ENCODE measurements at places on chromosomes 6 and 20.

DNA sequence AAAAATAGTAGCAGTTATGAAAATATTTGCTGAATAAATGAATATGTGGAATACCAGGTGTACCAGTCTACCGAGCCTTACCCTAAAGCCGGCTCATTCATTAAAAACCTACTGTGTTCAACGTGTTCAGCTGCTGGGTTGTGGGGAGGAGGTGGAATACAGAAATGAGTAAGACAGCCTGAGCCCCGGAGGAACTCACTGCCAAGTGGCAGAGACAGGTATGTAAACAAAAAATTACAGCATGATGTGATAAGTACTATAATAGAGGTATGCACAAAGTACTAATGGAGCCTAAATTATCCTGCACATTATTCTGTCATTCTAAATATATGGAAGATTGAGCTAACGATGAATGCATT is 6.8 kb upstream of the ADTRP start:
- no peak for DNase-seq

DNA sequence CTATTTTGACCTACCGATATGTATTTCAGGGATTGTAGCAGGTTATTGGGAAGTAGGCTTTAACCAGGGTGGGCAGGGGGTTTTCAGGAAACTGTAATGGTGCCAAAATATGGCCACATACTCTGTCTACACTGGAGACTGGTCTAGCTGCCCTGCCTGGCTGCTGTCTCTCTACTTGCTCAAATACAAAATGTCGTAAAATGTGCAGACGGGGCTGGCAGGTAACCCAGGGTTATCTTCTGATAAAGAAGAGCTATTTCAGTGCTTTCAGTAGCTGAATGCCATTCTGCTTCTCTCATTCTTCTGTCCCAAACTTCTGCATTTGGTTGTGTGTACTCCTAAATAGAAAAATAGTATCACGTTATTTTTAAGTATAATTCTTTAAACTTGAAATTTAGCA is 616.2 kb downstream of the EPM2A start:
- DNase-seq: no peak

DNA sequence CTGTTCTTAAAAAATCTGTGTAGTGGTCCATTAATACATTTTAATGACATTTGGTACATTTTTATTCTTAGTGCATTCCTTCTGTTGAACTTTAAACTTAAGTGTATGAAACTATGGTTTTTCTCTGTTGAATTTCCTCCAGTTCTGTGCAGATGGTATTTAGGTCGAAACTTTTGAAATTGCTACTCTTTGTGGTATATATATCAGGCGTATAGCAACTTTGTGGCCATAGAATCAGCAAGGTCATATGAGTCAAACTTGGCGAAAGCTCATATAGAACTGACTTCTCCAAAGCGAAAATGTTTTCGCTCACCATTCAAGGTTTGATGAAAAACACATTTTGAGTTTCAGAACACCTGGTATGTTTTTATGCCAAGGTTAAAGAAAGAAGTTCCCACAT is 93.7 kb downstream of the MAP3K4 start:
- DNase-seq: no peak

DNA sequence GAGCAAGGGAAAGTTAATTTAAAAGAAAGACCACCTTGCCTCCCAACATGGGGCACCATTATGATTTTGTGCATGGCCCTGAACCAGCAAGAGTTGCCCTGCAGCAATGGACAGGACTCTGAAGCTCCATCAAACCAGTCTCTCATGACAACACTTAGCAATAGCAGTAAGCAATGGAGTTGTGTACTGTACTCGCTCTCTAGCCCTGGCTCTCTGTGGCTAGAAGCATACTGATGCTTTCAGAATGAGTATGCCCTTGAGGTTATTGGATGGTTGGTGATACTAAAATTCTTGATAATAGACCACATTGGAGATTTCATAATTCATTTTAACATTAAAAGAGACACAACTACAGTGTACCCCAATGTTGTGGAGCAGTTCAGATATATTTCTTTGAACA is 23.2 kb upstream of the LMBRD1 start:
- DNase-seq: no peak

Measured in AG04449 (cell line).